ENCODE measurements at places on chromosomes 2 and 18. TPM values are rescaled to one million over a fixed set of nuclear protein-coding genes. Genes with fewer than 3 reads are reported as not detected.

DNA sequence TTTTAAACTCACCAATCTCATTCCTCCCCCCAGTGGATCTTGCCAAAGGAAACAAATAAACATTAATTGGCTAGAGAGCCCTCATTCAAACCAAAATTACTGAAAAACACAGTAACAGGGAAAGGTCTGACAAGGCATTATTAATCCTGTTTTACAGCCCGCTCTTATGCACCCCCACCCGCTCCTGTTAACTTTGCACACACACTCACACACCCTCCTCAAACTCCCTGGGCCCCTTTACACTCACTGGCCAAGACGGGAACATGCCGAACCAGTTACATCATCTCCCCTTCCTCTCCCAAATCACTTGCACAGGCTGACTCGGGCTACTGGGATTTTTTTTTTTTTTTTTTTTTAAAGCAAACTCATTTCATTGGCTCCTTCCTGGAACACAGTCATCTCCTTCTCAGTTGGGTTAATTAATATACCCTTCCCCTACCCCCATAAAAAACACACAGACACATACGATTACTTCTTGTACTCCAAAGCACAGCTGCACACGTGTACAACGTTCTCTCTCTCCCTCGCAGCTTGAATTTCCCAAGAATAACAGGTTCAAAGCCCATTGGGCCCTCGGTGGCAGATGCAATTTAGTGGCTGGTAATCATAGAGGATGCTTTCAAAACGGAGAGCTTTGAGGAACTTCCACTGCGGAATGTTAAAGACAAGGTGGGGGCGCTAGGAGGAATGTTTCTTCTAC lies 31.8 kb downstream of the KLF7 start:
- no peak for DNase-seq

DNA sequence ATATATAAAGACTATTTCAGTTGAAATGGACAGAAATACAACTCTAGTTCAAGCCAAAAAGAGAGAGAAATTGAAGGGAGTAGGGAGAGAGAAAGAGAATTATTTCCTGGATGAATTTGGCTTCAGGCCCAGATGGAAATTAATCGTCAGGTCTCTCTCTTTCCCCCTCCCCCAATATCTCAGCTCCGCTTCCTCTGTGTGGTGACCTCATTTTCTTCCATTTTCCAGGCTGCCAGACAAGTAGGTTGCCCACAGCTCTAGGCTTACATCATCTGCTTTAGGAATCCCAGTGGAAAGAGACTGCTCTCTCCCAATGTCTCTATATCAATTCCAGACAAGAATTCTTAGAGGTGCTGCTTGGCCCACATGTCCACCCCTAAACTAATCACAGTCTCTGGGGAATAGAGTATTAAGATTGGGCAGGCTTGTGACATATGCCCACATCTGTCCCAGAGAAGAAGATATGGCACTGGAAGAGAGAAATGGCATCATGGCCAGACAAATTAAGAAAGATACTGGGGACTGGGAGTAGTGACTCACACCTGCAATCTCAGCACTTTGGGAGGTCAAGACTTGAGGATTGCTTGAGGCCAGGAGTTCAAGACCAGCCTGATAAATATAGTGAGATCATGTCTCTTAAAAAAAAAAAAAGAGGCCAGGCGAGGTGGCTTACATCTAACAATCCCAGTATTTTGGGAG lies 37.2 kb upstream of the CFAP36 start:
- no peak for DNase-seq

Gene ROCK2
- 64.4 TPM for total RNA-seq

- no peak for DNase-seq
These were observed 305.7 kb upstream of the SETBP1 start for GRCh38 chr18:44374966-44375365.

Gene AKAIN1
- not detected for total RNA-seq

- DNase-seq = no peak
These were observed 94.8 kb upstream of the B3GNT7 start for GRCh38 chr2:231300722-231301076.

DNA sequence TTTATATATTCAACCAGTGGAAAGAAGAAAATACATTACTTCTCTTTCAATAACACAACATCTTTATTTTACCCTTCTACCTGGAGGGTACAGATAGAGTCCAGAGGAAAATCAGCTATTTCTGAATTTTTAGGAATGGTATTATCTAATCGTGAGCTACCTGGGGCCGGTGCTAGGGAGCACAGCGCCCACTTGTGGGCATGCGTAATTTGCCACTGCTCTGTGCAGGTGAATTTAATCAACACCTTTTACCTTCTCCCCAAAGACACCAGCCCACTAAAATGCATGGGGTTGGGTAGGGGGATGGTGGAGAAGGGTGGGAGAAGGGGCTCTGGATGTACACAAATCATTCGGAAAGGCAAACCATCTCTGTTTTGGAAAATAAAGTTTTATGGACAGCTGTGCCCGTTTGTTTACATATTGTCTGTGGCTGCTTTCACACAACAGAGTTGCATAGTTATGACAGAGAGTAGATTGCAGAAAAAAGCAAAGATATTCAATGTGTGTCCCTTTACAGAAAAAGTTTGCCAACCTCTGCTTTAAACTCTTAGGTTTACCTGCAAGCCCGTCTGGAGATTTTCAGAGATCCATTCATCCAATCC lies 51.5 kb upstream of the DCC start:
- peak; percentile 21 for DNase-seq

DNA sequence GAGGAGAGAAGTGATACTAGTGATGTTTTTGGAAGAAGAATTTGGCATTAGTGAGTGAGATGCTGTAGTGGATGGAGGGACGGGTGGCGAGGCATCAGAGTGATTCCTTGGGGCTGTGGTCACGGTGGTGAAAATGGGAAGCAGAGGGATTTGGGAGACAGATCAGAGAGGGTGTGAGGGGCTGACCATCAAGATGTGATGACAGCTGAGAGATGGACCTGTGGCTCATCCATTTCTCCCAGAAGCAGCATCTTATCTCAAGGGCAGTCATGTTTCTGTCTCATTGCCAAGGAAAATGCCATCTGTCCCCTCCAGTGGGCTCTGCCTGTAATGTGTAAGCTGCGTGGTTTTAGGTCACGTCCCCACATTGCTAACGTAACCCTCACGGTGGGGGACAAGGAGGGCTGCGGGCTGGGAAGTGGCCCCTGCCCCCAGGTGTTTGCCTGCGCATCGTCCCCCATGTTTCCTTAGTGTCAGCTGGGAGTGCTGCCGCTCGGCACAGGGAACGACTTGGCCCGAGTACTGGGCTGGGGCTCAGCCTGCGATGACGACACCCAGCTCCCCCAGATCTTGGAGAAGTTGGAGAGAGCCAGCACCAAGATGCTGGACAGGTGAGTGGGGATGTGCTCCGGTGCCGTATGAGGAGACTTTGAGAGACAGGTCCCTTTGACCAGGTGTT lies 91.0 kb downstream of the DGKD start:
- DNase-seq = no peak
